ENCODE measurements at places on chromosomes 6 and 20.

- H3K36me3 ChIP-seq: no peaks in the 10 kb centered on the region
- H3K4me3 ChIP-seq: no peak overlapping the region
- DNase-seq: no peak
- 0 out of 2 replicates have a peak, but pooled peaks cover 1% of the 10 kb centered on the region for H3K4me1 ChIP-seq
Observed at GRCh38 chr6:156598855-156599180, 178.4 kb upstream of the ARID1B start.

GRCh38 chr6:143126574-143126941, 65.9 kb downstream of the AIG1 start:
- no peaks in the 10 kb centered on the region for H3K27me3 ChIP-seq
- H3K4me3 ChIP-seq: no peak overlapping the region
- no peak for DNase-seq
- no peaks in the 10 kb centered on the region for H3K36me3 ChIP-seq
- no peak overlapping the region for H3K27ac ChIP-seq

DNA sequence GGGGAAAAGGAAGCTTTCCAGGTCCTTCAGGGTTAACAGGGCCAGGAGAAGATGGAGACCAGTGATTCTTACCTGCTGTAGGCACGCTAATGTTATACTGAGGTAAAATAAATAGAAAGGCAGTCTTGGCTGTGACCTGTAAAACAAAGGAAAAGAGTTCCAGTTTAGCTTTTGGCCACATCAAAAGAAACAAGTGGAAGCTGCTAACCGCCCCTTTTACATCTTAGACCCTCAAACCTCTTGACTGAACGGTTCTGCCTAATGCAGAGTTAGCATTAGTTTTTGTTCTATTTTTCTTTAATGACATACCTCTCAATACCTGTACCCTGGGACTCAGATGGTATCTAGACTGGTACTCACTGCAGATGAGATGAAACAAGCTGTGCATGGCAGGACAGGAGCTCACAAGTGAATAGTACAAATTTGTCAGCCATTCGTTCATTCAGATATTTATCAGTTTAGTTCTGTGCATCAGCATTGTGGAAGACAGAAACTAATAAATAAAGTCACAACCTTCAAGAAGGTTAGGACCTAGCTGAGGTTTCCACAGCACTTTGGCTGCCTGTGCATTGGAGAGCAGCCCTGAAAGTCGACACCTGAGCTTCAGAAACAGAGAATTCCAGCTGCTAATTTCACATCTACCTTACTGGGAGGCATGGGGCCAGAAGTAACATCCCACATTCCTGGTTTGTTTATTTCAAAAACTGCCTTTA, 41.0 kb downstream of the TRAM2 start:
- H3K36me3 ChIP-seq: no peaks in the 10 kb centered on the region
- no peak overlapping the region for H3K4me3 ChIP-seq
- no peaks in the 10 kb centered on the region for H3K27me3 ChIP-seq
- H3K4me1 ChIP-seq: peaks cover 6% of the 10 kb centered on the region
- DNase-seq: no peak

GRCh38 chr20:19913927-19914614, 103.1 kb upstream of the NAA20 start:
- no peak for DNase-seq
- no peaks in the 10 kb centered on the region for H3K36me3 ChIP-seq
- H3K4me1 ChIP-seq: no peaks in the 10 kb centered on the region
- H3K27me3 ChIP-seq: no peaks in the 10 kb centered on the region

GRCh38 chr20:19970256-19970765, 46.9 kb upstream of the NAA20 start:
- no peak for DNase-seq
- no peak overlapping the region for H3K27ac ChIP-seq
- no peaks in the 10 kb centered on the region for H3K27me3 ChIP-seq

GRCh38 chr6:84921891-84922290, 157.5 kb upstream of the TBX18 start:
- H3K27me3 ChIP-seq: no peaks in the 10 kb centered on the region
- H3K27ac ChIP-seq: no peak overlapping the region
- H3K36me3 ChIP-seq: no peaks in the 10 kb centered on the region
- H3K4me3 ChIP-seq: no peak overlapping the region
- DNase-seq: no peak
- H3K4me1 ChIP-seq: no peaks in the 10 kb centered on the region

GRCh38 chr20:58645412-58645968, 5.6 kb upstream of the STX16 start:
- no peaks in the 10 kb centered on the region for H3K36me3 ChIP-seq
- no peaks in the 10 kb centered on the region for H3K27me3 ChIP-seq
- H3K27ac ChIP-seq: no peak overlapping the region
- no peak overlapping the region for H3K4me3 ChIP-seq
- DNase-seq: no peak
- H3K4me1 ChIP-seq: no peaks in the 10 kb centered on the region

- no peaks in the 10 kb centered on the region for H3K27me3 ChIP-seq
- H3K4me3 ChIP-seq: no peak overlapping the region
- DNase-seq: no peak
Observed at GRCh38 chr6:116924245-116924644, 47.2 kb downstream of the RFX6 start.

DNA sequence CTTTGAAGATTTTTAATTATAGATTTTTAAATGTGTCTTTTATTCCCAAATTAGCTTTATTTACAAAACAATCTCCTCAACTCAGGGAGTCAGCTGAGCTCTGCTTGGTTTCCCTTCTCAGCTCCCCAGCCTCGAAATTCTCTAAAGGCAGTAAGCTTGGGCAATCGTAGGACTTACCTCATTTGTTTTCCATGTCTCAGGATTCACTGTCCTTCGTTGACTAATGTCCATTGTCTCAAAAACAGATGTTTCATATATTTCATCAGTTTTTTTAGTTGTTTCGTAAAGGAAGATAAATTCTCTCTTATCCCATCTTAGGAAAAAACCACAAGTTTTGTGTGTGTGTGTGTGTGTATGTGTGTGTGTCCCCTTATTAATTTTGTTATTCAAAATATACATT, 102.2 kb upstream of the ADGRF1 start:
- H3K36me3 ChIP-seq: no peaks in the 10 kb centered on the region
- no peak overlapping the region for H3K27ac ChIP-seq

DNA sequence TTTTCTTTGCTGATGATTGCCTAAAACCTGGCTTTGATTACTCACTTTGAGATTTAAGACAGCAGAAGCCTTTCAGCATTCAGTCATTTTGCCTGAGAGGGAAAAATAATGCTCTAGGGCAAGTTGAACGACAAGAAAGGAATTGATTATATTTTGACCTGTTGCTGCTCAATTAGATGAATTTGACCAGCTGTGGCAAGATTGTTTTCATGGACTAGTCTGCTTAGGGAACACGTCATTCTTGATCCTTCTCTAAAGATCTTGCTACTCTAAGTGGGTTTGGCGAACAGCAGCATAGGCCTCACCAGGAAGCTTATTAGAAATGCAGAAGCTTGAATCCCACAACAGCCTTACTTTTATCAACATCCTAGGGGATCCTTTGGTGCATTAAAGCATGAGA, 59.7 kb upstream of the PHACTR1 start:
- DNase-seq: no peak
- H3K4me3 ChIP-seq: no peak overlapping the region
- H3K27me3 ChIP-seq: no peaks in the 10 kb centered on the region
- no peaks in the 10 kb centered on the region for H3K4me1 ChIP-seq
- no peaks in the 10 kb centered on the region for H3K36me3 ChIP-seq

GRCh38 chr6:82259389-82259788, 11.8 kb upstream of the IBTK start:
- DNase-seq: no peak
- no peak overlapping the region for H3K4me3 ChIP-seq
- no peaks in the 10 kb centered on the region for H3K27me3 ChIP-seq
- H3K27ac ChIP-seq: no peak overlapping the region
- no peaks in the 10 kb centered on the region for H3K4me1 ChIP-seq
- no peaks in the 10 kb centered on the region for H3K36me3 ChIP-seq

DNA sequence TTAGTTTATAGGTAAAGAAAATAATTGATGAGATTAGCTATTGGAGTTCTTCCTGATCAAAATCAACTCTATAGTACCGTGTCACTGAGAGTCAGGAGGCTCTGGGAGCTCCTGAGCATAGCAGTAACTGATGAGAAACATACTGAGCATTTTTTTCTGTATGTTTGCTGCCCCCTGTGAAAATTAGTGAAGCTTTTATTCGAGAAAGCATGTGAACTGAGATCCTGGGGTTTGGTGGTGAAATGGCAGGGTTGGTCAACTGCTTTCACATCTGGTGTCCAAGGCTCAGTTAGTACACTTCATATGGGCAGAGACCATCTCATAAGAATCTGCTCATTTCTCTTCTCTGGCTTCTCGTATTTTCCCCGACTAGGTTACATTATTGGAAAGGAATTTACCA, 4.1 kb upstream of the ABT1 start:
- H3K36me3 ChIP-seq: no peaks in the 10 kb centered on the region
- H3K27me3 ChIP-seq: no peaks in the 10 kb centered on the region
- no peak overlapping the region for H3K4me3 ChIP-seq
- no peak for DNase-seq
- H3K4me1 ChIP-seq: no peaks in the 10 kb centered on the region

DNA sequence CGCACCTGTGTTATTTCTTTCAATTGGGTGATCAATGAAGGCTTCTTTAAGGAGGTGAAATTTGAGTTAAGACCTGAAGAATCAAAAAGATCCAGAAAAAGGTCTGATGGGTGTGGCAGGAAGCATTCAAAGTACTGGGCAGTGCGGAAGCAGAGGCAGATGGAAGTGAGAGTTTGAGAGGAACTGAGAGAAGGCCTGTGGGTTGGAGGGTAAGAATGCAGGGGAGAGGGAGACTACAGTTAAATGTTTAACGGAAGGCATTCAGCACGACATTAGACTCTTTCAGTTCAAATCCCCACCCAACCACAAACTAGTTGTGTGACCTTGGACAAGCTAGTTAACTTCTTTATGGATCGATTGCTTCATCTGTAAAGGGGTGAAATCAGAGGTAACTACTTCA, 50.5 kb upstream of the GCM1 start:
- no peaks in the 10 kb centered on the region for H3K4me1 ChIP-seq
- H3K27me3 ChIP-seq: no peaks in the 10 kb centered on the region
- DNase-seq: no peak
- no peak overlapping the region for H3K4me3 ChIP-seq
- H3K27ac ChIP-seq: no peak overlapping the region

GRCh38 chr20:58436868-58437645, 48.0 kb downstream of the VAPB start:
- no peak for DNase-seq
- no peaks in the 10 kb centered on the region for H3K36me3 ChIP-seq
- H3K27ac ChIP-seq: no peak overlapping the region
- H3K4me1 ChIP-seq: peaks cover 10% of the 10 kb centered on the region
- H3K27me3 ChIP-seq: no peaks in the 10 kb centered on the region
- H3K4me3 ChIP-seq: no peak overlapping the region
